CD4-positive, alpha-beta T cell treated with Interleukin-12 subunit alpha and Interleukin-12 subunit beta, for 1 hour (primary cell): ENCODE measurements at places on chromosomes 1 and 21.

- peak; percentile 26 for DNase-seq
These were observed 1.3 kb downstream of the RIT1 start for GRCh38 chr1:155909894-155910293.

- DNase-seq, result no peak
These were observed 89.1 kb downstream of the ZSCAN20 start for GRCh38 chr1:33561576-33561975.

DNA sequence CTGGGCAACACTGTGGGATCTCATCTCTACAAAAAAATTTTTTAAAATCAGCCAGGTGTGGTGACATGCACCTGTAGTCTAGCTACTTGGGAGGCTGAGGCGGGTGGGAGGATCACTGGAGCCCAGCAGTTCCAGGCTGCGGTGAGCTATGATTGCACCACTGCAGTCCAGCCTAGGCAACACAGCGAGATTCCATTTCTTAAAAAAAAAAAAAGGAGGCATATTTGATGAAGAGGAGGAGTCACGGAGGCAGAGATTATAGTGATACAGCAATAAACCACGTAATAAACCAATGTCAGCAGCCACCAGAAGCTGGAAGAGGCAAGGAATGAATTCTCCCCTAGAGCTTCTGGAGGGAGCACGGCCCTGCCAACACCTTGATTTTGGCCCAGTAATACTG, 4.0 kb downstream of the LIX1L start:
- no peak for DNase-seq

GRCh38 chr1:167943541-167943940, 6.7 kb upstream of the MPC2 start:
- DNase-seq, result no peak

- no peak for DNase-seq
These were observed 7.7 kb downstream of the AIM2 start for GRCh38 chr1:159068886-159069285.

GRCh38 chr1:161956097-161956496, 67.6 kb downstream of the OLFML2B start:
- DNase-seq, result no peak

DNA sequence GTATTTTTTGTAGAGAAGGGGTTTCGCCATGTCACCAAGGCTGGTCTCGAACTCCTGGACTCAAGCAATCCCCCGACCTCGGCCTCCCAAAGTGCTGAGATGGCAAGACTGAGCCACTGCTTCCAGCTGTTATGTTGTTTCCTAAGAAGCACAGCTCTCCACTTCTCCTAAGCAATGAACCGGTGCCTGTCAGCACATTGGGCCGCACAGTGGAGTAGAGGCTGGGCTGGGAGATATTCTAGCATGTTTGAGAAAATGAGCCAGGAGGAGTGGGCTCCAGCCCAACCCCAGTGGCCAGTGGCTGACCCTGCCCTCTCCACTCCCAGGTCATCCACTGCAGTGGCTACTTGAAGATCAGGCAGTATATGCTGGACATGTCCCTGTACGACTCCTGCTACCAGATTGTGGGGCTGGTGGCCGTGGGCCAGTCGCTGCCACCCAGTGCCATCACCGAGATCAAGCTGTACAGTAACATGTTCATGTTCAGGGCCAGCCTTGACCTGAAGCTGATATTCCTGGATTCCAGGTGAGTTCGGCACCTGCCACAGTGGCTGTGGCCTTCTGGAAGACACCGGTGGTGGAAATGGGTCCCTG, 27.0 kb downstream of the SIM2 start:
- no peak for DNase-seq
